Fibroblast of the conjunctiva (primary cell): ENCODE measurements at places on chromosomes 5 and 9.
A peak's percentile ranks its signal among the peaks of the same experiment; 100 is the strongest.

DNA sequence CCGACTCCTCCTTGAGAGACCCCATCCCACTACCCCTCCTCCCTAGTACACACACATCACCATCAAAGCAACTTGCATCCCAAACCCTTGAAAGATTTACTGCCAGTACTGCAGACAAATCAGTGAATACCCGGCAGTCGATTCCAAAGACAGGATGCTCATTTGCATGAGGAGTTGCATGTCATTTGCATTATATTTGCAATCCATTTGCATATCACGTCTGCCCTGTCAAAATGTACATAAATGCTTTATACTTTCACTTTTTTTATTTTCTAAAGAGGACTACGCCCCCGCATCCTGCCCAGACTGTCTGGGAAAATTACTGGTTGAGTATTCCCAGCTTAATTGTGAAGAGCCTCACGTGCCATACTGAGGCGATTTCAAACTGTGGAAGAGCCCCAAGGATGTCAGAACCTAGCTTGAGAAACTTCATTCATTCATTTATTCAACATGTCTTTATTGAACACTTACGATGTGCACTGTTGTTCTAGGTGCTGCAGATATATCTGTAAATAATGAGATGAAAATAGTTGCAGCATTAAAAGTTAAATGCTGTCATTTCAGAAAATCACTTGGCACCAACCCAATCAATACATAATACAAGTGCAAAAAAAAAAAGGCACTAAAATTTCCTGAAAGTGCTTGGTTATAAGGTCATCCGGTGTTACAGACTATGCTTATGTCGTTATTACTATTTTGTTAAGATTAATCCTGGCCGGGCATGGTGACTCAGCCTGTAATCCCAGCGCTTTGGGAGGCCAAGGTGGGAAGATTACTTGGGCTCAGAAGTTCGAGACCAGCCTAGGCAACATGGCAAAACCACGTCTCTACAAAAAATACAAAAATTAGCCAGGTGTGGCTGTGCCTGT is 17.2 kb upstream of the SIL1 start:
- no peak for DNase-seq

- DNase-seq = no peak
These were observed 2.2 kb downstream of the LRRTM2 start for GRCh38 chr5:138872841-138873465.

GRCh38 chr9:90665072-90665471 is 22.4 kb upstream of the DIRAS2 start:
- no peak for DNase-seq

GRCh38 chr5:155085282-155085989 is 71.9 kb downstream of the KIF4B start:
- DNase-seq = no peak

DNA sequence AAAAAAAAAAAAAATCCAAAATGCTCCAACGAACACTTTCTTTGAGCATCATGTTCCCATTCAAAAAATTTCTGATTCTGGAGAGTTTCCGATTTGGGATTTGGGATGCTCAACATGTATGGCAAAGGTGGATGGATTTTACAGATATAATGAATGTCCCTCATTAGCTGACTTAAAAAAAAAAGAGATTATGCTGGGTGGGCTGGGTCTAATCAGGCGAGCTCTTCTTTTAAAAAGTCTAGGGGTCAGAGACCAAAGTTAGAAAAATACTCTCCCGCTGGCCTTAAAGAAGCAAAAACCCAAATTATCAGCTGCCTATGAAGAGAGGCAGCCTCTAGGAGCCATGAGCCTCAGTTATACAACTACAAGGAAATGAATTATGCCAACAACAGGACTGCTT is 15.2 kb upstream of the CTNNAL1 start:
- no peak for DNase-seq

- peak; percentile 27 for DNase-seq
These were observed 176.0 kb upstream of the FREM1 start for GRCh38 chr9:15086156-15086763.

DNA sequence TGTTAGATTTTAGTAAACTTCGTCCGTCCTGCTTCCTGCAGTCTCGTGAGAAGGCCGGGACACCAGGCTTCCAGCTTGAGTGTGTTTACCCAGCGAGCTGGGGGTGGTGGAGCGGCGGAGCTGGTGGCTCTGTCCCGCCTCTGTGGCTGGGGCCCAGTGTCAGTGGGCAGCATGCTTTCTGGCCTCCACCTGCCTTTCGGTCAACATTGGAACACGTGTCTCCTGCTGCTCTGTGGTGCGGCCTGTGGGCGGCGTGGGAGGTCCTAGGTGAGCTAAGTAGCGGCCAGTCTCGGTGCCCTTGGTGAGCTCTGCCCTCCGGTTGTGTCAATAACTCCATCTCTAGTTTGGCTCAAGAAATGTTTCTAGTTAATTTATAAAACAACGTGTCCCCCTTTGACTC is 125.9 kb downstream of the GADD45G start:
- no peak for DNase-seq

GRCh38 chr5:179865491-179866240 is 7.0 kb upstream of the MRNIP start:
- no peak for DNase-seq

GRCh38 chr9:34419716-34420504 is 38.5 kb downstream of the FAM219A start:
- no peak for DNase-seq

- DNase-seq = no peak
These were observed 45.4 kb downstream of the PPP2R2B start for GRCh38 chr5:146832985-146833732.

DNA sequence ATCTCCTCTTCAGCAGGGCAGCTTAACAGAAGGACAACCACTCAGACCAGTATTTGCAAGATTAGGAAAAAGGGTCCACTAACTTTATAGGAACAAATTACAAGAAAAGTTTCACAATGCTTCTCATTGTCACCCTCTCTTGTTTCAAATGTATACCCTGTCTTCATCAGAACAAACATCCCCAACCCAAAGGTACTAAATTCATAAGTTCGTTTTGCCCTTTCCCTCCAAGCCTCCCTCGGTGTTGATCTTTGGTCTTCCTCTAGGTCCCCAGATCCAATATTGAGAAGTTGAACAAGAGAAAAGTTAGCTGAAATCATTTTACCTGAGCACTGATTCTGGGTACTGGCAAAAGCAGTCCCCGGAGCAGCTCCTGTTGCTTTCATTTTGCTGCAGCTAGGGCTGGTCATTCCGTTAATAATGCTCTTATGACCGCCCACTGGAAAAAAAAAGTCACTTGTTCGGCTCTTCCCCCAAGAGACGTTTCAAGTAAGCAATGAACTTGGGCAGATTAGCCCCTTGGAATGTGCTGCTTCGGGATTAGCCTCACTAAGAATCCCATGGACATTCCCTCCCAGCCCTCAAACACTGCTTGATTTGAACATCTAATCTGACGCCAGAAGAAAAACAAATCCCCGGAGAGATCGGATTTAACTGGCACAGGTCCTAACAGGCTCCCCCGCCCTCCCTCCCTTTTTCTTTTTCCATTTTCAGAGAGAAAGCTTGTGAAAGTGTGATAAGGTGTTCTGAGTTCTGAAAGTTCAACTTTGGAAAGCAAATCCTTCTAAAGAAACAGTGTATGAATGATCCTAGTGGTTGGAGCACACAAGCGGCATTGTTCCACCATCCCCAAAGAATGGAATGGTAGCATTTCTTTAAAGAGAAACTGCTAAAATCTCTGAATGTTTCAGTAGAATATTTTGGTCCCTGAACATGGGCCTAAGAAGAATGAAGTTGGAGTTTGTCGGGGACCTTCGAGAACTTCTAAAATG is 252.5 kb downstream of the TRPM3 start:
- DNase-seq = no peak

DNA sequence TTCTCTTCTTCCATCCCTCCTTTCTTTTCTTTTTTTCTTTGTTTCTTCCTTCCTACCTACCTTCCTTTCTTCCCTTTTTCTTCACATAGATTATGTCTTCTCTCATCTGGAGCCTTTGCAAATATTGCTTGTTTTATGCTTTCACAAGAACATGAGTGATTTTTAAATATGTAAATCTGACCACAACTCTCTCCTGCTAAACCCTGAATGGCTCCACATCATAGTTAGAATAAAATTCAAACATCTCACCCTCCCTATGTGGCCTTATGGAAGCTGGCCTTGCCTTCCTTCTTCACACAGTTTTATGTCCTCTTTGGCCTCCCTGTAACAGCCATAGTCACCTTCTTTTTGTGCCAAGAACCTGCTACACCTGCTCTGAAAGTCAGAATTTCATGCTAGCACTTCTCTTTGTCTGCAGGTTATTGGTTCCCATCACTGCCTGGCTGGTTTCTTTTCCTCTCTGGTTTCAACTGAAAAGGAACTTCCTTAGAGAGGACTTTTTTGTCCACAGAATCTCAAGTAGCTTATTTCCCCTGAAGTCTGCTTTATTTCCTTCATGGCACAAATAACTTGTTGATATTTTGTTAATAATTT is 114.3 kb upstream of the TNC start:
- no peak for DNase-seq
